BE2C (cell line): ENCODE measurements at places on chromosomes 2 and 18.

GRCh38 chr2:139031722-139032121, 251.5 kb upstream of the NXPH2 start:
- peak; percentile 41 for DNase-seq

DNA sequence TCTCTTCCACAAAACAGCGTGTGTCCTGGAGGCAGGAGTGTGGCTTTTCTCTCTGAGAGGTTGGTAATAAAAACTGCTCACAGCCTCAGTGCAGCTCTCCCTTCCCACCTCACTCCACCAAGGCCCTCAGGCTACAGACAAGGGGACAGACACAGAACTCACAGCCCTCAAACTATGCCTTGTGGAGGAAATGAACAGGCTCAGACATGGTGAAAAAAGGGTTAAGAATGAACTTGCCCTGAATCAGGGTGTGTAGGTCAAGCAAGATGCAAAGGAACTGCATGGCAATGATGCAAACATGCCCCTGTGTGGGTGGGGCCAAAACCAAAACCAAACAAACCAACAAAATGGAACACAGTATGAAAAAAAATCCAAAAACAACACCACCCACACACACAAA, 125.8 kb downstream of the GALNT14 start:
- DNase-seq, result peak; percentile 30

- DNase-seq, result no peak
These were observed 448.5 kb downstream of the ZEB2 start for GRCh38 chr2:144071461-144071860.

DNA sequence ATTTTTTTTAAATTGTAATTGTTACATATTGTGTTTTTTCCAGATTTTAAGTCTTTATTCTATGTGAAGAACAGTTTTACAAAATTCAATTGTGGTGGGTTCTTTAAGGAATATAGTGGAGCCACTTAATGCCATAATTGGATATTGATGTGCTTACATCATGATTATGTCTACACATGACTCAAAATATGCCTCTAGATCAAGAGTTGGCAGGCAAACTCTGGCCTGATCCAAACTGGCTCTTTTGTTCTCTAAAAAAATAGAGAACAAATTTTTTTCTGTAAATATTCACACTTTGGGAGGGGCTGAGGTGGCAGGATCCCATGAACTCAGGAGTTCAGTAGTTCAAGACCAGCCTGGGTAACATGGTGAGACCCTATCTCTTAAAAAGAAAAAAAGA, 8.3 kb downstream of the EHBP1 start:
- no peak for DNase-seq

DNA sequence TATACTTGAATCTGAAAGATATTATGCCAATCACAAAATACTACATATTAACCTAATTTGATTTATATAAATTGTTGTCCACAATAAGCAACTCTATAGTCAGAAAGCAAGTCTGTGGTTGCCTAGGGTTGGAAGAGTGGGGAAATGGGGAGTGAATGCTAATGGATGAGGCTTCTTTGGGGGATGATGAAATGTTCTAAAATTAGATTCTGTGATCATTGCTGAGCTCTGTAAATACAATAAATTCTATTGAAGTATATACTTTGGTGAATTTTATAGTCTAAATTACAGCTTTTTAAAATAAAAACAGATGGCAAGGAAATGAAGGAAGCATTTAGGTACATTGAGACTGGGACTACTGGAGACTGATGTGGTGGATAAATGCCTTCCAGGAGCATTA, 275.5 kb downstream of the MBD2 start:
- no peak for DNase-seq

- no peak for DNase-seq
These were observed 752 bp downstream of the MGAT4A start for GRCh38 chr2:98730053-98730706.

DNA sequence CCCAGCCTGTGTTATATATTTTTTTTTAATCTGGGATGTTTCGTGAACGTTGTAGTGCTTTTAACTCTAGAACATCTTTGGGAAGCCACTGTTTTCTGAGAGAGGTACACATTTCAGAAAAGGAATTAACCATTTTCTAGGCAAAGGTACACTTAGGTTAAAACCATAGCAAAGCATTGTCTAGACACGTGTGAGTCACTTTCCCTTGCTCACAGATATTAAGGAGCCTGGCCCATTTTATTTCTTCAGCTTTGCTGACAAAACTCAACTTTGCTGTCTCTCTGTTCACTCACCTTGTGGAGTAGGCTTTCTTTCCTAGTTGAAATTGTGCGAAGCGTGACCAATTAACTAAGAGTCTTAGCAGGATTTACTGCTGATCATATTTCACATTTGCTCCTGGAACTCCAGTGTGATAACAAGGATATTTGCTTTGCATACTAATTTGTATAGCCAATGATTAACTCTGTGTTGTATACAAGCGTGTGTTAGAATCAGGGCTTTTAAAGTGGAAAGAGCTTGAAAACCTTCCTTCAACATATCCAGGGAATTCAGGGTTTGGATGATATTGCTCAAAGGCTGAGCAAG, 215.0 kb upstream of the AGAP1 start:
- no peak for DNase-seq

DNA sequence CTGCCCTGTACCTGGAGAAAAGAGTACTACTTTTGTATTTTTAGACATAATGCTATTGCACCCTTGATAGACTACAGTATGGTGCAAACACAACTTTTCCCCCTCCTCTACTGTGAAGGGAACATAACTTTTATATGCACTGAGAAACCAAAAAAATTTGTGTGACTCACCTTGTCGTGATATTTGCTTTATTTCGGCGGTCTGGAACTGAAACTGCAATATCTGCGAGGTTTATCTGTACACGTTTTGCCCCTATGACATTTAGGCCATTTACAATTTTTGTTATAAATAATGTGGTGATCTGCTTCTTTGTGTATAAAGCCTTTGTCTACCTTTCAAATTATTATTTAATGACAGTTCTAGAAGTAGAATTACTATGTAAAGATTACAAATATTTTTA, 34.4 kb upstream of the AAK1 start:
- no peak for DNase-seq

DNA sequence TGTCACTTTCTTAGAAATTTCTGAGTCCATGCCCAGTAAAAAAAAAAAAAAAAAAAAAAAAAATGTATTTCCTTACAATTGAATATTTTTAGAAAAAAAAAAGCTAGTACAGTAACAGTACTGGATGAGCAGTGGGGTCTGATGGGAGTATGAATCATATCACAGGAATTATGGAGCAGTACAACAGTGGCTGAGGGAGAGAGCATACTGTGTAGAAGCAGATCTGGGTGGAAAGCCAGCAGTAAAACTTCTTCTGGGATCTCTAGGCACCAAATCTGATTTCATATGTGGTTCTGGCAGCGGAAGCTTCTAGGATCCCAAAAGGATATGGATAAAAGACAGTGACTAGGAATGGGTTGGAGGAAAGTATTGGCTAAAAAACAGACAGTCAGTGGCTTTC, 414.9 kb upstream of the FSHR start:
- no peak for DNase-seq

- no peak for DNase-seq
These were observed 144.9 kb downstream of the ATP9B start for GRCh38 chr18:79214056-79214455.

DNA sequence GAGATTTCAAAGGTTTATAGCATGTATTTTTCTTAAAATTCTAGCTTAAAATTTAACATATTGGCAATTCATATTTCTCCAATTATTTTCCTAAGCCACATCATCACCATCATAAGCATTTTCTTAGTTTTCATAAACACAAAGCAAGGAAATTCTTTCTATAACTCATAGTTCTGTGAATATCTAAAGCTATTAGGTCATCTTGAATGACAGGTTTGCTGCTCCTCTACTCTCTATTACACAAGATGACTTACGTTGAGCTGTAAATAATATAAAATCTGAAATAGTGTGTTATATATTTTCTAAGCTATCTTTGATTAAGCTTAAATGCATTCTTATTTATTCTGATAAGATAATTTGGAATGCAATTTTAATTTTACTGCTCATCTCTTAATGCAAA, 984.6 kb upstream of the CNTNAP5 start:
- no peak for DNase-seq

- DNase-seq, result no peak
These were observed 102.9 kb downstream of the MRO start for GRCh38 chr18:50716902-50717301.

DNA sequence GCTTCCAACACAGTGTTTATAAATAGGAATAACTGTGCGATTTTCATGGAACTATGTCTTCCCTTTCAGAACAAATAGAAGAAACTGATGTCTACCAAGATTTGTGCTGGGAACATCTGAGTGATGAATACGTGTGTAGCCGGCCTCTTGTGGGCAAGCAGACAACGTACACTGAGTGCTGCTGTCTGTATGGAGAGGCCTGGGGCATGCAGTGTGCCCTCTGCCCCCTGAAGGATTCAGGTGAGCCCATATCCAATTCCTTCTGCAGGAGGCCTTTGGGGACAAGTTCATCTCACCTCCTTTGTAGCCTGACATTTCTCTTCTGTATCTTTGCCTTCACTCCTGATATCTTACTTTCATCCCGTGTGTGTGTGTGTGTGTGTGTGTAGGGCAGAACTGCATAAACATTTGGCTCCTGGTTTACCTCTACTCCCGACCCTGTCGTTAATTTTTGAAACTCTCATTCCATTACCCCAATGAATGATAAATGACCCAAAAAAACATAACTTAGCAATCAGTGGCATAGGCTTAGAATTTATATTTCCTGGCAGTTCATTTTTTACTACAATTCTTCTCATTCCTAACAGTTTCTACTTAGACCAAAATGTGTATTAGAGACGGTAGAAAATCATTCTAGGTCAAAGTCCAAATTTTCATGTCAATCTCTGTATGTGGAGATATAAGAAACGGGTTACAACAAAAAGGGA, 111.0 kb upstream of the RASGRP3 start:
- no peak for DNase-seq

DNA sequence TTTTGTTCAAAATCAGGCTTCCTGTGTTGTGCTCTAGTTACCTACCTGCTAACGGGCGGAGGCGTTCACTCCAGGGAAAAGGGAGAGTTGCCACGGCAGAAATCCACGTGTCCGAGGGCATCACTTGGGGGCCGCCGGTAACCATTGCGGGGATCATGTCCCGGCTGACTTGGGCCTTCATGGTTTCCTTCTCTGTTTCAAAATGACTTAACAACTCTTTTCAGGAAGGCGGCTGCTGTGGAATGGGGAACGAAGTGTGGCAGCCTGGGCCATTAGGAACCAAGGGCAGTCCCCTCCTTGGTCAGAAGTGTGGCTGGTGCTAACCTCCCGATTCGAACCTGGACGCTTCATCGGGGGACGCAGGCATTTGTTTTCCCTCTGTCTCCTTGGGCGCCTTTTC, 56.8 kb downstream of the INPP5D start:
- no peak for DNase-seq

DNA sequence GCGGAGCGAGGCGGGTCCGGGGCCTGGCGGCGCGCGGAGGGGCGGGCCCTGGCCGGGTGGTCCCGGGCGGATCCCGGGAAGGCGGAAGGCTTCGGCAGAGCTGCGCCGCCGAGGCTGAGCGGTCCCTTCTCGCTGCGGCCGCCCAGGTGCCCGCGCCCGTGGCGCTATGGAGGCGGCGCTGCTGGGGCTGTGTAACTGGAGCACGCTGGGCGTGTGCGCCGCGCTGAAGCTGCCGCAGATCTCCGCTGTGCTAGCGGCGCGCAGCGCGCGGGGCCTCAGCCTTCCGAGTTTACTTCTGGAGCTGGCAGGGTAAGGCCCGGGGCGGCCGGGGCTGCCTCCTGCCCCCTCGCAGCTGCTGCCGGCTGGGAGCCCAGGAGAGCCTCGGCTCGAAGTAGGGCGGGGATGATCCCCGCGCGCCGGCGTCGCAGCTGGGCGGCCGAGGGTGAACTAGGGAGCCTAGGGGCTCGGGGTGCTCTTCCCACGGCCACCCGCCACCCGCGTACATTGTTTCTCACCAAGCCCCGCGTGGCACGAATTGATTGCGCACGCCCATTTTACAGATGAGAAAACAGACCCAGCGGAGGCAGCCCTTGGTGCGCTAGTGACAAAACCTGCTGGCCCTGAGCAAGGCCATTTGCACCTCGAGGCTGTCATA, at the start of gene SLC66A3:
Gene SLC66A3 (plus strand): TSS at position 87 of the 655 bp plus-strand sequence. CDS start 80 bp downstream, at position 167.
- DNase-seq, result peak; percentile 94

DNA sequence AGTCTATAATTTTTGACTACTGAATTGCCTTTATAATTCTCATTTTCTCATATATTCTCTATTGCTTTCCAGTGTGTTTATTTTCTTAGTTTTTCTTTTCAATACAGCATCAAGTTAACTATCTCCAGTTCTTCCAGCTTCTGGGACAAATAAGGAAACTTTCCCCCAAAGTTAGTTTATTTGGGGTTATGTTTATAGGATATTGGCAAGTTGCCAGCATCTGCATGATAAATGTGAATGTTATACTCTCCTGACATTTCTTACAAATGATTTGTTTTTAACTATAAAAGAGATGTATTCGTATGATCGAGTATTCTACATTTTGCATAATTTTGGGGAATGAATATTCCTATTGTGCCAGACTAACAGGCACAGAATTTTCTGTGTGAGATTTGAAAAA, 140.6 kb upstream of the KCNJ3 start:
- DNase-seq, result no peak

DNA sequence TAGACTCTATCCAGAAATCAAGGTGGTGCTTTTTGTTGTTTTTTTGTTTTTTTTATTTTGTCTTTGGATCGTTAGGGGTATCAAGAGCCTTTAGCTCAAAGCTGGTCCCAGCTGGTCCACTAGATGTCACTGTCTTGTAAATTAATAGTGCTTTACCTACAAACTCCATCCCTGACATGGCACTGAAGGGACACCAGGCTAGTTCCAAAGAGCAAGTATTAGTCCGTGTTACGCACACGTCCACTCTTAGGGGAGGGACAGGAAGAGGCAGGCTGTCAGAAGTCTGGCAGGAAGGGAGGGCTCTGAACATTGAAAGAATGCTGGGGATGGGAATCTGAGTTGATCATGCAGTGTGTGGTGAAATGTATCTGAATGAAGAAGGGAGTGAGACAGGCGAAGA, 85.9 kb upstream of the CCBE1 start:
- DNase-seq, result peak; percentile 42

DNA sequence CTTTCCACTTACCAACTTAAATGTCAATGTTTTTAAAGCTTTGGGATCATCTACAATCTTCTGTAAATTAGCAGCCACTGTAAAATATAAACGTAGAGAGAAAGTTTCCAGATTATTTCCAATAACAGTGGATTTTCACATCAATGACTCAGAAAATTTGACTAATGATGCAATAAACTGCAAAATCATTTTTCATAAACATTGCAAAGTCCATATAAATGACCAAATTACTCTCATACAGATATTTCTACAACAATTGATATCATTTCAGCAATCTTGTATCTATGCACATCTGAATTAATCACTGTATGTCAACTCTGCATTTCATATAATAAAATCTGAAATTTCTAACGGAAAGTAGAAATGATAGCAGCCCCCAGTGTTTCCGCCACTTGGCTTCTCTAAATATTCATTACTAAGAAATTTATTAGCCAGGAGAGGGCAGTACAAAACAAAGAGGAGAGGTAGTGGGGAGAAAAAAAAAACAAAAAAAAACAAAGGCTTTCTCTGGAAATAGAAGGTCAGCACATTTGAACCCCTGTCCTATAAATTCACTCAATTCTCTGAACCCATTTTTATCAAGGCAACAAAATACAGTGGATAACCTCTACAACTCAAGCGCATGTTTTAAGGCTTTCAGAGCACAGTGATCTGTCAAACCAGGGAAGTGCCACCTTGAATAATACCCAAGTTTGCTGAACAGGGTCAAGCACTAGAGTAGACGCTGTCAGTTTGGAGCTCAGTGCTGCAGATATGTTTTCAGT, 282.6 kb downstream of the STK39 start:
- DNase-seq, result no peak

- DNase-seq, result no peak
These were observed 16.2 kb downstream of the INPP4A start for GRCh38 chr2:98460573-98461497.
